Sigmoid colon (tissue), 7 donors: ENCODE measurements at places on chromosomes 1 and 21. TPM values are rescaled to one million over a fixed set of nuclear protein-coding genes. Genes with fewer than 3 reads are reported as not detected.

TRPM2 gene
- total RNA-seq: 3.0 TPM

OR2M3 gene
- not detected for total RNA-seq

SLC27A3 gene
- 25.0 TPM for total RNA-seq

EPS8L3 gene
- not detected for total RNA-seq

BGLAP gene
- total RNA-seq: 8.7 TPM

CYP2J2 gene
- 1.1 TPM for total RNA-seq

ANKRD35 gene
- 5.2 TPM for total RNA-seq

FCRL2 gene
- not detected for total RNA-seq

NUF2 gene
- total RNA-seq: not detected

FMO4 gene
- total RNA-seq: 3.2 TPM
